PC-9 (cell line): ENCODE measurements at places on chromosomes 2 and 18. TPM values are rescaled to one million over a fixed set of nuclear protein-coding genes. Genes with fewer than 3 reads are reported as not detected.

GRCh38 chr2:58042486-58042970, 4.1 kb upstream of the VRK2 start:
- no peak overlapping the region for H3K4me3 ChIP-seq
- H3K27me3 ChIP-seq: no peaks in the 10 kb centered on the region
- H3K4me1 ChIP-seq: peaks cover 29% of the 10 kb centered on the region
- no peaks in the 10 kb centered on the region for H3K36me3 ChIP-seq

The MC4R gene
- total RNA-seq: not detected in 2 replicates

DNA sequence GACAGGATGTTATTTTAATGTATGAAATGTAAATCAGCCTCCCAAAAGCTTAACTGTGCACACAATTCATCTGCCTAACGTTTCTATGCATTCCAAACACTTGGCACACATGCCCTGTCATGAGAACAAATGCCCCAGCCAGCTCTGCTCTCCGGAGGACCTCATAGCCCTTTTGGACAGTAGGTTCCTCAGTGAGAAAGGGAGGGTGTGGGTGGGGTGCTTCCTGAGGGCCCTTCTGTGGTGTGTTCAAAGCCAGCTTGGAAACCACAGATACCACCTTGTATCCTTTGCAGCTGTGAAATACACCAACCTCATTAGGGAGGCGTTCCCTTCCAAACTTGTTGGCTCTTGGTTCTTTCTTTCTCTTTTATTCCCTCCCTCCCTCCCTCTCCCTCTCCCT, 102.2 kb upstream of the ASB18 start:
- no peak overlapping the region for H3K4me3 ChIP-seq
- H3K4me1 ChIP-seq: no peaks in the 10 kb centered on the region
- no peak for DNase-seq
- no peaks in the 10 kb centered on the region for H3K36me3 ChIP-seq

The GKN2 gene
- not detected in 2 replicates for total RNA-seq

The NYAP2 gene
- total RNA-seq: 0.30 and 0.65 TPM in 2 replicates

DNA sequence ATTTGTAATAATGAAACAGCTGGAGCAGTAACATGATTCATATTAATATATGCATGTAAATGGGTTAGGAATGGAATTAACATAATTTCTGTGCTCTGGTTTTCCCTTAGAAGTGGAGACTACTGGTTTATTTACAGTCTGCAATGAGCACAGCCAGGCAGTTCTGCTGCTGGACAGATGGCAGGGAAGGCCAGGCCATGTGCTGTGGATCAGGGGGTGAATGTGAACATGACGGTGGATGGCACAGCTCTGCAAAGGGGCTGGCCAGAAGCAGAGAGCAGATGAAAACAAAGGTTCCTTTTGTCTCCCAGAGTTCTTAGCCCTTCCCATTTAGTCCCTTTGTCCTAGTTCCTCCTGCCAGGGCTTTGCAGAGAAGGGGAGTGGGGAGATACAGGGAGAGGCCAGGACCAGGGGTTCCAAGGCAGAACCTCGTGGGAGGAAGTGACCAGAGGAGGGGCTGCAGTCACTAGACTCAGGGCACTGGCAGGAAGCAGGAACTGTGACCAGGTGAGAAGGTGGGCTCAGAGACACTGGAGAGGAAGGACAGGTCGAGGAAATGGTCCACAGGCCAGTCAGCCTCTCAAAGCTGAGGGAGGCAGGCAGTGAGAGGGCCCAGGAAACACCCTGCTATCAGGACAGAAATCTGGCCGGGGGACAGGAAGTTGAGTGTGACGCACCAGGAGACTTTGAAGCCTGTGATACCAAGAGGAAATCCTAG, 112.9 kb upstream of the ATP8B1 start:
- no peaks in the 10 kb centered on the region for H3K36me3 ChIP-seq
- no peak overlapping the region for H3K4me3 ChIP-seq
- H3K27me3 ChIP-seq: no peaks in the 10 kb centered on the region
- DNase-seq: no peak
- no peaks in the 10 kb centered on the region for H3K4me1 ChIP-seq

The QPCT gene
- 2.6 and 3.0 TPM in 2 replicates for total RNA-seq

GRCh38 chr18:23515911-23516546, 12.7 kb downstream of the RMC1 start:
- H3K4me1 ChIP-seq: no peaks in the 10 kb centered on the region
- DNase-seq: peak; percentile 58
- H3K36me3 ChIP-seq: 0 out of 2 replicates have a peak, but pooled peaks cover 4% of the 10 kb centered on the region
- no peaks in the 10 kb centered on the region for H3K27me3 ChIP-seq

GRCh38 chr2:6813573-6813972, 52.1 kb downstream of the CMPK2 start:
- H3K4me1 ChIP-seq: no peaks in the 10 kb centered on the region
- peaks cover 68% of the 10 kb centered on the region for H3K27me3 ChIP-seq
- H3K27ac ChIP-seq: no peak overlapping the region
- DNase-seq: no peak

DNA sequence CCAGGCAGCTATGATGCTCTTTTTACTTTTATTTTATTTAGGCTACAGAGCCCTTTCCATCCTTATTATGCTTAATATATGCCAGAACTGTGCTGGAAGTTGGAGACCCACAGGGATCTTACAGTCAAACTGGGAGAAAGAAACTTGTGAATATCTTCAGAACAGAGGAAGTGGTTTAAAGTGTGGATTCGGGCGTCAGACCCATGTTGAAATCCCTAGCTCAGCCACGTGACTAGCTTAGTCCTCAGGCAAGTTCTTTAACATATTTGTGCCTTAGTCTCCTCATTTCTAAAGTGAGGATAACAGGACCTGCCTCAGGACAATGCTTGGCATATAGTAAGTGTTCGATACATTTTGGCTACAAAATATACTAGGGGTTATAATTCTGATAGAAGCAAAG, 59.1 kb downstream of the MAP3K20 start:
- peak; percentile 17 for DNase-seq
- H3K4me3 ChIP-seq: no peak overlapping the region
- H3K27ac ChIP-seq: no peak overlapping the region
- 0 out of 2 replicates have a peak, but pooled peaks cover 4% of the 10 kb centered on the region for H3K36me3 ChIP-seq
- H3K27me3 ChIP-seq: no peaks in the 10 kb centered on the region

- H3K4me1 ChIP-seq: peaks cover 19% of the 10 kb centered on the region
- H3K36me3 ChIP-seq: no peaks in the 10 kb centered on the region
- H3K4me3 ChIP-seq: no peak overlapping the region
- H3K27ac ChIP-seq: no peak overlapping the region
- DNase-seq: no peak
These were observed 6.8 kb upstream of the NR4A2 start for GRCh38 chr2:156339110-156339847.

- no peaks in the 10 kb centered on the region for H3K4me1 ChIP-seq
- H3K4me3 ChIP-seq: no peak overlapping the region
- H3K36me3 ChIP-seq: no peaks in the 10 kb centered on the region
- H3K27me3 ChIP-seq: peaks cover 43% of the 10 kb centered on the region
These were observed 15.0 kb downstream of the CCDC74A start for GRCh38 chr2:131542438-131543384.

- no peak overlapping the region for H3K4me3 ChIP-seq
- no peaks in the 10 kb centered on the region for H3K4me1 ChIP-seq
- no peaks in the 10 kb centered on the region for H3K36me3 ChIP-seq
- H3K27ac ChIP-seq: no peak overlapping the region
- DNase-seq: no peak
These were observed 93.8 kb downstream of the EPB41L3 start for GRCh38 chr18:5449858-5450509.

- no peaks in the 10 kb centered on the region for H3K27me3 ChIP-seq
- no peaks in the 10 kb centered on the region for H3K4me1 ChIP-seq
- peaks cover 50% of the 10 kb centered on the region for H3K36me3 ChIP-seq
- DNase-seq: no peak
These were observed 27.6 kb downstream of the CUL3 start for GRCh38 chr2:224557610-224558009.

The GNAL gene
- total RNA-seq: 0.98 and 3.3 TPM in 2 replicates

GRCh38 chr2:44480068-44480467, 118.3 kb downstream of the CAMKMT start:
- H3K27ac ChIP-seq: no peak overlapping the region
- no peaks in the 10 kb centered on the region for H3K27me3 ChIP-seq
- H3K36me3 ChIP-seq: no peaks in the 10 kb centered on the region
- peaks cover 9% of the 10 kb centered on the region for H3K4me1 ChIP-seq

DNA sequence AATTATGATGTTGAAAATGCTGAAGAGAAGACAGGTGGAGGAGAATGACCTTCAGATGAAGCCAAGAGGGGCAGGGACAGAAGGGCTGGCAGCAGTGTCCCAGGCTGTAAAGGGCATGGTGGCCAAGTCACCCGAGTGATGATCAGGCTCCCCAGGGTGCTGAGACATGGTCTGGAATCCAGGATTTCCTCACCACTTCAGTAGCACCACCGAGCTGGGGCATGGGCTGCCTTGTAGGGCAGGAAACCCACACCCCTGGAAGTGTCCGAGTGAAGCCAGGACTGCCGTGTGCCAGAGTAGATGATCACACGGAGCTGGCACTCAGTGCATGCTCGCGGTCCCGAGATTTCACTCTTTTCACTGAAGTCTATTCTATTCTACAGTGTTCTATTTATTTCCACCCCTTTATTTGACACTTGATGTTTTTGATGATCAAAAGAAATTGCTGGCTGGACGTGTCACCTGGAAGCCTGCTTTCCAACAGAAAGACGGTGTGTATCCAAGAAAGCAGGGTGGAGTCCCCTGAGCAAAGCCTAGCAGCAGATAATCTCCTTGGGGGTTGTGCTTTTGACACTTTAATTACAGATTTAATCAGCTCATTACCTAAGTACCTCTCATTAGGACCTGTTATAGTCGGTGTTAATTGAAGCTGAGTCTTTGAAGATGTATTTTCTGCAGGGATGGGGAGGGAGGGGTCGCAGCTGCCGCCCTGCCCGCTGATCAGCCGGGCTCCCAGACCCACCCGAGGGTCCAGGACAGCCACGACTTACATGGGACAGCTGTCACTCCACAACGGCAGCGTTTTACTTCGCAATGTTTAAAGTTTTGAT, 92.3 kb downstream of the SEPTIN10 start:
- no peak for DNase-seq
- H3K27ac ChIP-seq: no peak overlapping the region
- H3K4me1 ChIP-seq: no peaks in the 10 kb centered on the region
- no peak overlapping the region for H3K4me3 ChIP-seq

The EMILIN1 gene
- 0.83 and 1.6 TPM in 2 replicates for total RNA-seq

The SPC25 gene
- total RNA-seq: 20.0 and 20.7 TPM in 2 replicates

DNA sequence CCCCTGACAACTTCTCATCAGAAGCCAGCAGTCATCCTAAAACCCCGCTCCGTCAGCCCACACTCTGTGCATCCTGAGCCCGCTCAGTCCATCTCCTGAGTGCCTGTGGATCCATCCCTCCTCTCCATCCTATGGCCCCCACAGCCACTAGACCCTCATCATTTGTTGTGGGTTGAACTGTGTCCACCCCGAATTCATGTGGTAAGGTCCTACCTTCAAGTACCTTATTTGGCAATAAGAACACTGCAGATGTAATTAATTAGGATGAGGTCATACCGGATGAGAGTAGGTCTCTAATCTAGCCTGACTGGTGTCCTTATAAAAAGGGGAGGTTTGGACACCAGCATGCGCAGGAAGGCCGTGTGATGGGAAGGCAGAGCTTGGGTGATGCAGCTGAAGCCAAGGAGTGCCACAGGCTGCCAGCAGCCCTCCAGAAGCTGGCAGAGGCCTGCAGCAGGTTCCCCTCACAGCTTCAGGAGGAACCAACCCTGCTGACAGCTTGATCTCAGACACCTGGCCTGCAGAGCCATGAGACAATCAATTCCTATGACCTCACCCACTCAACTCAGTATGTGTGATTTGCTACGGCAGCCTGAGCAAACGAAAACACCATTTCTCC, 192.4 kb downstream of the ZBTB7C start:
- H3K27me3 ChIP-seq: peaks cover 3% of the 10 kb centered on the region; the same call in 1 of the 2 replicates
- DNase-seq: no peak
- H3K4me1 ChIP-seq: peaks cover 22% of the 10 kb centered on the region
- no peak overlapping the region for H3K4me3 ChIP-seq

- H3K36me3 ChIP-seq: no peaks in the 10 kb centered on the region; the same call in 1 of the 2 replicates
- no peaks in the 10 kb centered on the region for H3K27me3 ChIP-seq
- DNase-seq: no peak
- no peak overlapping the region for H3K27ac ChIP-seq
- H3K4me3 ChIP-seq: no peak overlapping the region
These were observed 34.3 kb upstream of the CD226 start for GRCh38 chr18:69981948-69982347.

The DTNA gene
- total RNA-seq: not detected in 2 replicates

GRCh38 chr2:128202791-128203190, 111.8 kb downstream of the UGGT1 start:
- peaks cover 12% of the 10 kb centered on the region for H3K27me3 ChIP-seq
- H3K27ac ChIP-seq: no peak overlapping the region
- H3K4me1 ChIP-seq: no peaks in the 10 kb centered on the region
- DNase-seq: no peak
- H3K36me3 ChIP-seq: no peaks in the 10 kb centered on the region

The EHD3 gene
- 1.8 and 1.9 TPM in 2 replicates for total RNA-seq

DNA sequence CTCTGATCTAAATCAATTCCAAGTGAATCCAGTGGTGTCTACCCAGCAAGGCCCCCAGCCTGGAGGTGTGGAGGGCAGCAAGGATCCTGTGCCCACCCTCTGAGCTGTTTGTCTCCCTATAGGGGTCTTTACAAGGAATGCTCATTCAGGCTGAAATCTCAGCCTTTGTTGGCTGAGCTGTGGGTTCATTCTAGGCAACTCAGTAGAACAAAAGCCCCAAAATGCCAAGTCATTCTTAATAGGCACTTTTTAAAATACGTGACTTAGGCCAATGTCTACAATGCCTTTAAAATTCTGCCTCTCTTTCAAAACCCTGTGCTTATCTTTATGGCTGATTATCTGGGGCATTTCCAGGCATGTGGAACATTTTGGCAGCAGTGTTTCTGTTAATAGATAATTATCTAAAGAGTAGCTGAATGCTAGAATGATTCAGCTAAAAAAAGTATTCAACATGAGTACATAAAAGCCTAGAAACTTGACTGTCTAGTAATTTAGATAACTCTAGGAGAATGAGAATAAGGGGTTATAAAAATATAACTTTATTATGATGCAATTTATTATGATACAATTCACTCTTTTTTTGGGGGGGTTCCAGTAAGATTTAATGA, 7.4 kb downstream of the UGT1A6 start:
- peak; percentile 67 for DNase-seq
- H3K27ac ChIP-seq: peak overlapping the region; percentile 97
- H3K4me1 ChIP-seq: peaks cover 92% of the 10 kb centered on the region
- peak overlapping the region; percentile 69; the same call in 1 of the 2 replicates for H3K4me3 ChIP-seq
- no peaks in the 10 kb centered on the region for H3K27me3 ChIP-seq

The MAL gene
- 146 and 171 TPM in 2 replicates for total RNA-seq

GRCh38 chr2:134683561-134684112, 35.2 kb downstream of the TMEM163 start:
- H3K27ac ChIP-seq: peak overlapping the region; percentile 51
- no peak overlapping the region for H3K4me3 ChIP-seq
- no peaks in the 10 kb centered on the region for H3K27me3 ChIP-seq
- DNase-seq: peak; percentile 63
- H3K36me3 ChIP-seq: no peaks in the 10 kb centered on the region
- H3K4me1 ChIP-seq: peaks cover 61% of the 10 kb centered on the region

DNA sequence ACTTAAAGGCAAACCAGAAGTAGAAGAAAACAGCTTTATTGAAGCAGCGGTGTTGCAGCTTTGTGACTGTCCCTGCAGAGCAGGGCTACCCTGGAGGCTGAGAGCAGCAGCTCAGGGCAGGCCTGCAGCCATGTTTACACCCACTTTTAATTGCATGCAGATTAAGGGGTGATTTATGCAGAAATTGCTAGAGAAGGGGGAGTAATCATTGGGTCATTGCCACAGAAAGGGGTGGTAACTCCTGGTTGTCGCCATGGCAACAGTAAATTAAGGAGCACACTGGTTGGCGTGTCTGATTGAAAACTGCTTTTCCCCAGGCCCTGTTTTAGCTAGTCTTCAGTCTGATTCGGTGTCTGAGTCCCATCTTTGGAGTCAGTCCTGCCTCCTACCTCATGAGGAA, 195.4 kb upstream of the HDAC4 start:
- no peak overlapping the region for H3K27ac ChIP-seq
- H3K27me3 ChIP-seq: peaks cover 90% of the 10 kb centered on the region
- DNase-seq: no peak
- no peak overlapping the region for H3K4me3 ChIP-seq
